ENCODE measurements at places on chromosomes 1 and 21.

DNA sequence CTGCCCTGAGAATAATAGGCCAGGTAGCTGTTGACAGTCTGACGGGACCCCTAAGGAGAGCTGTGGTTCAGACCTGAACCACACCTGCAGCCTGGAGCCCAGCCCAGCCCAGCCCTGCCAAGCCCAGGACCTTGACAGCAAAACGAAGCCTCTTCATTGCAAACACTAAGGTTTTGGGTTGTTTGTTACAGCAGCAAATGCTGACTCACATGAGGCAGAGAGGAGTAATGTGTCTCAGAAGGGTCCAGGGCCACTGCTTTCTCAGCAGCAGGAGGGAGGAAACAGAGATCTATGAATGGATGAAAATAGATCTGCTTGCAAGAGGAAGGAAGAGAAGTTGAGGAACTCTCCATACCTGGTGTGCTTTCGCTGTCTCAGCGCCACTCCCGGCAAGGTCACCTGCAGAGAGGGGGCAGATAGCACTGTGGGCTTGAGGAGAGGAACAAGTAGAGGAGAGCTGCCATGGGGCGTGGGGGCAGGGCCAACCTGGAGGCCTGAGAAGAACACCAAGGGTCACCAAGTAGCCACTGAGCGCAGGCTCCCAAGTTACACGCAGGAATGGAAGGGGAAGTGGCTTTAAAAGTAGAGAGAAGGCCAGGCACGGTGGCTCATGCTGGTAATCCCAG, 127.2 kb downstream of the ZNF281 start:
- no peak for DNase-seq

DNA sequence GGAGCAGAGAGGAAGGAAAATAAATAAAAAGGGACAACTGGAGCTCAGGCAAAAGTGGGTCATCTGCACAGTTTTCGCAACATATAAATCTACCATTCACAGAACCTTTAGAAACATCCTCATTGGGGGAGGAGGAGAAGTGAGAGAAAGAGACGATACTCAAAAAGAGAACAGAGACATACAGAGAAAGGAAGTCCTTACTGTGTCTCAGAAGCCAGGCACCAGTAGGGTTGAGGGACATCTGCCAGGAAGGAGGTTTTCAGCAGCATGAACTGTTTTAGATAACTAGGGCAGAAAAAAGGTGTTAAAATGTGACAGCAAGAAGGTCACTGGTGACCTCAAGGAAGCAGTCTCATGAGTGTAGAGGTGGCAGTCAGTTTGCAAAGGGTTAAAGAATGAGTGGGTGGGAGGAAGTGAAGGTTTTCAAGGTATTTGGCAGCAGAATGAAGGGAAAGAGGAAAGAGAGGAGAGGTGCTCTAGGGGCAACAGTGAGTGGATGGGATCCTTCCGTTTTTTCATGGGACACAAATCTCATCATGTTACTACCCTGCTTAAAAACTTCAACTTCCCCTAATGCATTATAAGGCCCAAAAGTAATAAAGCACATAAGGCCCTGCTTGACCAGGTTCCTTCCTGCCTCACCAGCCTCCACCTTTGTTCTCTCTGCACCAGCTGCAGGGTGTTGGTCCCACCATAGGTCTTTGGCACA, 9.5 kb downstream of the JAK1 start:
- DNase-seq: peak; percentile 59

GRCh38 chr1:153478692-153479618, 18.5 kb upstream of the S100A7 start:
- DNase-seq: no peak

DNA sequence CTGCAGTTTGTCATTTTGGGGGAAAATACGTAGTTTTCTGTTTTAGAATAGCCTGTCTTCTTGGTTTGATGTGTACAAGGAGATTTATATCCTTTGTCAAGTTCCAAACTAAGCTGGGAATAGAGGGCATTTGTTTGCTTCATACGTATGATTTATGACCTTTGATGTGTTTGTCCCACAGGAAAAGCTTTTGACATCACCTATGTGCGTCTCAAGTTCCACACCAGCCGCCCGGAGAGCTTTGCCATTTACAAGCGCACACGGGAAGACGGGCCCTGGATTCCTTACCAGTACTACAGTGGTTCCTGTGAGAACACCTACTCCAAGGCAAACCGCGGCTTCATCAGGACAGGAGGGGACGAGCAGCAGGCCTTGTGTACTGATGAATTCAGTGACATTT, 79.9 kb downstream of the LAMC1 start:
- DNase-seq: no peak

DNA sequence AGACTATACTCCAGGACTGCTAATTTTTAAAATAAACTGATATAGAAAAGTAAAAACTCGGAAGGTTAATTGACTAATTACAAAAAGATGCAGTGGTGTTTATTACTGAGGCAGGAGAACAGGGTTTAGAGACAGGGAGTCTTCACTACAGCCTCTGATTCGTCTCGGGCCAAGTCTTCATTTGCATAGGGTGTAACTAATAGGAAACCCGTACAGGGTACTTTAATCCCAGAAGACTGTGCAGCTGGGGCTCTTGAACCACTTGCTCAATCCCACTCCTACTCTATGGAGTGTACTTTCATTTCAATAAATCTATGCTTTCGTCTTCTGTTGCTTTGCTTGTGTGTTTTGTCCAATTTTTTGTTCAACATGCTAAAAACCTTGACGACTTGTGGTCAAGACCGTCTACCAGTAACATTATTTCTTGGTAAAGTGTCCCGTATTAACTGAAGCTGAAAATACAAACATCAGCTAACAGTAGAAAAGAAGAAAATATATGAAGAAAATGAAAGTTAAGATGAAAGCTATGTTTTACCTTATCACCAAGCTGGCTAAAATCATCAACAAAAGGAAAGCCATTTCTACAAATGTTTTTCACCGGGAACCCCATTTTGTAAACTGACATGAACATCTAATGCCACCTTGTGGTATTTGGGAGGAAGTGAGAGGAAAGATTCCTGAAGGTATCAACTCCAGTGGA, 8.0 kb downstream of the SDHB start:
- peak; percentile 77 for DNase-seq

GRCh38 chr1:234745276-234745675, 135.3 kb upstream of the IRF2BP2 start:
- no peak for DNase-seq

DNA sequence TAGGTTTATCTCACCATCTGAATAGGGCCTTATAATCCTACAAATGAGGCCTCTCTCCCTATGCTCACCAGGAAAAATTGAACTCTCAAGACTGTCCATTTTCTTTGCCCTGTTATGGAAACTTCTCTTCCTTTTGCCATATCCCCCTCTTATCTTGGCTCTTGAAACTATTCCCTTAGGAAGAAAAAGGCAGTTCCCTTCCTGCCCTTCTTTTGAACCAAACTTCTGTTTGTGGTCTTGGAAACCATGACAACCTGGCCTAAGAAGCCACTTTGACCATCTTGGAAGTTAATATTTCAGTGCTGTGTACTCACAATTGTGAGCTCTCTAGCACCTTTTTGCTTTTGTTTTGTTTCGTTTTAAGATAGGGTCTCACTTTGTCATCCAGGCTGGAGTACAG, 40.0 kb downstream of the ATP2B4 start:
- DNase-seq: no peak
